Choroid plexus epithelial cell (primary cell): ENCODE measurements at places on chromosomes 6 and 20.

DNA sequence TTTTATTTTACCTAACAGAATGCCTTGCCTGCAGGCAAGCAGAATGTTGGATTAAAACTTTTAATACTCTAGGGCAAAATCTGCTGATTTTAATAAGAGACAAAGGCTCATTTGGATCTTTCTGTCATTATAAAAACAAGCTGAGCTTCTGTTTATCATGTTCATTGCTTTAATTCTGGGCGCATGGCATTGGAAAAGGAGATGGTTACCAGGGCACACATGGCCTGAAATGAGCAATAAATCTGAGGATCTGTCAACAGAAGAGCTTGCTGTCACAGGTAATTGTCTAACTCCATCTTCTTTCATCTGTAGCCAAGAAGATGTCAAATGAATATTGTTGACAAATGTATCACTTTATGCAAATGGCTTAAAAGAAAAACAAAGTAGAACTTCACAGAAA, 439.6 kb downstream of the DOK5 start:
- no peak for DNase-seq

GRCh38 chr20:62696989-62697388, 11.6 kb upstream of the NTSR1 start:
- no peak for DNase-seq

GRCh38 chr6:167045828-167046580, 46.8 kb downstream of the CEP43 start:
- DNase-seq, result no peak

DNA sequence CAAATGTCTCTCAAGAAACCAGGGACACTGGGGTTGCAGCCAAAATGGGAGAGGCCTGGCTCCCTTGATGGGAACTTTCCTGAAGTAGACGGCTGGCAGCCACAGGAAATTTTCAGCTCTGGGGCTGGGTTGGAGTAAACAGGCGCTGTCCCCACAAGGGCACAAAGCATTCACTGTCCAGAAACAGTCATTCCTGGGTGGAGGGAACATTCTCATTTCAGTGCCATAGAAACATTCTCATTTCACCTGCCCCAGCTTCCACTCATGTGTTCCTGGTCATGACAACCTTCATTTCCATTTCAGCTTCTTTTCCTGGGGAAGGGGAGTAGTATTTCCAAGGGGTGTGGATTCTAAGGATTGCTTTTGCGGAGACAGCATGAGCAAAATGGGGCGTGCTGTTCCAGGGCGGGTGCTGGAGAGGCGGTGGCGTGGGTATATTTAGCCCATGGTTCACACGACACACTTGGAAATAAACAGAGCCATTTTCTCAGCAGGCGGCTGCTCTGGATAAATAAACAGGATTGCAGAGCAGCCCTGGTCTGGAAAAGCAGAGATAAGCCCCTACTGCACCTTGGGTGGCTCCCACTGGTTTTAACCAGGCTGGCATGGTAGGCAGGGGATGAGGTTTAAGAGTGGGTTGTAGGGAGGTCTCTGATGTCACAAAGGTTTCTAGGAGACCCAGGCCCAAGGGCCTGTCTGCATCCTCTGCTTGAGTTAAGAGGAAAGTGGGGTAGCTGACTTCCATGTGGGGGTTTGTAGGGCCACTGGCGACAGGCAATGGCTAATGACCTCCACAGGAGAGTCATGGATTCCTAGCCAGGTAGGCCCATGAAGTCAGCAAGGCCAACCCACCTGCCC, 32.9 kb downstream of the COX4I2 start:
- peak; percentile 67 for DNase-seq
